IPS-NIHi11 (cell line): ENCODE measurements at places on chromosomes 16 and 17.

- no peak for DNase-seq
These were observed 278.3 kb upstream of the CCL2 start for GRCh38 chr17:33976831-33977230.

DNA sequence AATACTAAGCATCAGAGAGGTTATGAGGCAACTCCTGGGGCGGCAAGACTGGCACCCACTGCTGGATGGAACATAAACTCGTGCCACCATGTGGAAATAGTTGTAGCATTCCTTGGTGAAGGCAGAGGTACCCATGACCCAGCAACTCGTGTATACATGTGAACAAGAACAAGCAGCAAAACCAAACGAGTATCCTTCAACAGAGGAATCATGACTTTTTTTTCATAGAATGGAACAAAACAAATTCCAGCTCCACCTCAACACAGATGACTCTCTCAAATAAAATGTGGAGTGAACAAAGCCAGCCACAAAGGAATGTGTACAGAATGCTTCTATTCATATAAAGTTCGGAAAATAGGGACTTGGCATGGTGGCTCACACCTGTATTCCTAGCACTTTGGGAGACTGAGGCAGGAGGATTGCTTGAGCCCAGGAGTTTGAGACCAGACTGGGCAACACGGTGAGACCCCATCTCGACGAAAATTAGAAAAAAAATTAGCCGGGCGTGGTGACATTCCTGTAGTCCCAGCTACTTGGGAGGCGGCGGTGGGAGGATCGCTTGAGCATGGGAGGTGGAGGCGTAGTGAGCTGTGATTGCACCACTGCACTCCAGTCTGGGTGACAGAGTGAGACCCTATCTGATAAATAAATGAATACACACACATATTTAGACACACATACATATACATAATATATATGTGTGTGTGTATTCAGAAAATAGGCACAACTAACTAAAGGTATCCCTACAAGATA, 35.3 kb downstream of the B9D1 start:
- no peak for DNase-seq

DNA sequence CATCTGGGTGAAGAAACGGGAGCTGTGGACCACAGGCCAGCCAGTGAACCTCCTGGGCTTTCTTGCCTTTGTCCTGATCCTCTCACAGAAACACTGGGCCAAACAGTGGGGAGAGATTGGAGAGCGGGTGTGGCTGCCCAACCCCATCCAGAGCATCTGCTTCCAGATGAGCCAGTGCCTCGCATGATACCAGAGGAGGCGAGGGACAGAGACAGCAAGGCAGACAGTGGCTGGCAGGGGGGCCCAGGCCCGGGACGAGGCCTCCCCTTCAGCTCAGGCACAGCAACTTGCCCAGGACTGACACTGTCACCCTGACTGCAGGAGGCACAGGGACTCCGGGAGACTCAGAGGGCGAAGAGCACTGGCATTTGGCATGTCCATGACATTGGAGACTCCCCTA, 12.0 kb downstream of the ARHGEF15 start:
- DNase-seq: no peak

- DNase-seq: no peak
These were observed 31.1 kb upstream of the CPNE2 start for GRCh38 chr16:57061084-57061905.

- no peak for DNase-seq
These were observed 37.4 kb downstream of the TOM1L2 start for GRCh38 chr17:17934806-17935205.
